ENCODE measurements at places on chromosomes 12 and 14. TPM values are rescaled to one million over a fixed set of nuclear protein-coding genes. Genes with fewer than 3 reads are reported as not detected.

- DNase-seq, result no peak
- no peaks in the 10 kb centered on the region for H3K36me3 ChIP-seq
- no peak overlapping the region for H3K27ac ChIP-seq
Measured at GRCh38 chr12:84150201-84150600, 762.4 kb downstream of the SLC6A15 start.

- no peak for DNase-seq
- H3K4me3 ChIP-seq, result no peak overlapping the region
- H3K4me1 ChIP-seq, result no peaks in the 10 kb centered on the region
- no peaks in the 10 kb centered on the region for H3K36me3 ChIP-seq
- H3K27ac ChIP-seq, result no peak overlapping the region
Measured at GRCh38 chr12:49891476-49891875, 12.2 kb downstream of the FAIM2 start.

DNA sequence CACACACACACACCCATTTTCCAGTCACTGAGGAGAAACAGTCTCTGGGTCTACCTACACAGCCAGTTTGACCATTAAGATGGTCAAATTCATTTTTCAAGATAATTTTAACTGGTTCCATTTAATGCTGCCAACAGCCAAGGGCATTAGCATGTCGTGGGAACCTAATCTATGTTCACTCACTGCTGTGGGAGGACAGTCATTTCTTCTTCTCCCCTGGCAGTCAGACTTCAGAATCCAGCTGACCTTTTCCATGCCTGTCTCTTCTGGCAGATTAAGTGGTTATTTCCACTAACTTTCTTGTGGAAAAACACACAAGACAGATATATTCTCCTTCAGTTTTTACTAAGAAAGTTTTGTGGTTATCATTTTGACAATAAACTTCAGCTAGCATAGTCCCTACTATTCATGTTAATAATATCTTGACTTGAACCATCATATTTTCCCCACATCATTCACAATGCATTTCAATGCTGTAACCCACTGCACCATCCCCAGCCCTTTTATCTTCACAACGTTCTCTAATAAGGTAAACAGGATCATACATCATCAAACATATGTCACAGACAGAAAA, 82.2 kb downstream of the DAD1 start:
- DNase-seq, result no peak
- H3K4me1 ChIP-seq, result peaks cover 74% of the 10 kb centered on the region
- H3K36me3 ChIP-seq, result peaks cover 93% of the 10 kb centered on the region

DNA sequence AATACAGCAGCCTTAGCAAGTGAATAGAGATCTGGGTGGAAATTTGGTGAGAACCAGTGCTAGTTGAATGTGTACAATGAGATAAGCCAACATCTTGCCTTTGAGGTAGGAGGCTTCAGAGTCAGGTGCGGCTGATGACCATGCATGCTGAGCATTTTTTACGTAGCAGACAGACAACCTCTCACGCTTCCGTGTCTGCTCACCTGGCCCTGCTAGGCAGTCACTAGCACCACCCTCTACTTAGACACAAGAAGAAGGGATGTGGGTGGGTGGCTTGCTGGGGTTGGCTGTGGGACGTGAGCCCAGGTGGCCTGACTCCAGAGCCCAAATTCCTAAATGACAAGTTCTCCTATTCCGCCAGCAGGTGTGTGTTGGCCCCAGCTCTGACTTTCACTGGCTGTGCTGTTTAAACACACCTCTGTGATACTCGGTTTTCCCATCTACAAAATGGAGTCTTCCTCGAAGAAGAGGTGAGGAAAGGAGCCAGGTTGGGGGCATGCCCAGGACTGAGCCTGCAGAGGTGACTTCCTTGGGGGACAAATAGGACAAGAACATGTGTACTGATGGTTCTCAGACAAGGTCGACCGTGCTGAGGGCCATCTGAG, 57.8 kb upstream of the BCL11B start:
- H3K4me3 ChIP-seq, result no peak overlapping the region
- H3K27ac ChIP-seq, result no peak overlapping the region
- no peaks in the 10 kb centered on the region for H3K4me1 ChIP-seq

DNA sequence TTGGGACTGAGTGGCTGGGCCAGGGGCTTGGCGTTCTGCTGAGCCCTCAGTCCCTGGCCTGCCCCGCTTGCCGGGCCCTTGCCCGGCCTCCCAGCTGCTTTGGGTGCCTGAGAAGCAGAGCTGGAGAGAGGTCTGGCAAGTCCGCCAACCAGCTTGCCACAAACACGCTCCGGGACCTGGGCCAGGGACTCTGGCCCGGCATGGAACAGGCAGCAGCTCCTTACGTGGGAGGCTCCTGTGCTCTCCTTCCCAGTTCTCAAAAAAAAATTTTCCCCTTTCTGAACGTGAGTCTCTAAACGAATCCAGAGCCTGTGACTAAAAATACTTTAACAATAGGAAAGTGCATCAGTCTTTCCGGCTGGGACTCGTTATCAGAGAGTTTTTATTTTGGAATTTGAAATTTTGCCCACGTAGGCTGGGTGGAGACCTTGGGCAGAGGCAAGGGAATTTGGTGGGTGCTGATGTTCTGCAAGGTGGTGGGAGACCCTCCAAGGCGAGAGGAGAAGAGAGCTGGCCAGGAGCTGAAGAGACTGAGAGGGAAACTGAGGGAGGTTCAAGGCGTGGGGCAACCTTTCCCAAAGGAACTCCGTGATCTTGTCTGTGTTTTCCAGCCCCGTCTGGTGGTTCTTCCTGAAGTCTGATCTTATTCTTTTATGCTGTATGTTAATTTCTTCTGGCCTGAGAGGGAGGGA, 6.8 kb upstream of the NR4A1 start:
- H3K4me1 ChIP-seq, result peaks cover 35% of the 10 kb centered on the region
- no peak overlapping the region for H3K4me3 ChIP-seq
- peaks cover 4% of the 10 kb centered on the region for H3K27me3 ChIP-seq
- H3K27ac ChIP-seq, result no peak overlapping the region
- no peak for DNase-seq
- no peaks in the 10 kb centered on the region for H3K36me3 ChIP-seq

GRCh38 chr14:94383777-94384176, 4.6 kb downstream of the SERPINA1 start:
- no peaks in the 10 kb centered on the region for H3K27me3 ChIP-seq
- H3K36me3 ChIP-seq, result no peaks in the 10 kb centered on the region
- no peaks in the 10 kb centered on the region for H3K4me1 ChIP-seq
- no peak for DNase-seq
- H3K27ac ChIP-seq, result no peak overlapping the region
- H3K4me3 ChIP-seq, result no peak overlapping the region

GRCh38 chr12:54049108-54049507, 4.5 kb upstream of the HOXC4 start:
- DNase-seq, result no peak
- H3K27ac ChIP-seq, result no peak overlapping the region
- H3K4me3 ChIP-seq, result no peak overlapping the region
- H3K27me3 ChIP-seq, result peaks cover 98% of the 10 kb centered on the region
- peaks cover 32% of the 10 kb centered on the region for H3K4me1 ChIP-seq

GRCh38 chr14:55819610-55820304, 239.8 kb downstream of the KTN1 start:
- peaks cover 6% of the 10 kb centered on the region for H3K36me3 ChIP-seq
- no peak overlapping the region for H3K27ac ChIP-seq
- H3K4me3 ChIP-seq, result no peak overlapping the region
- peaks cover 23% of the 10 kb centered on the region for H3K27me3 ChIP-seq
- no peak for DNase-seq
- H3K4me1 ChIP-seq, result peaks cover 6% of the 10 kb centered on the region

GRCh38 chr14:103521438-103521950, 1.1 kb downstream of the CKB start:
- peaks cover 22% of the 10 kb centered on the region for H3K27me3 ChIP-seq
- no peak overlapping the region for H3K27ac ChIP-seq
- no peak overlapping the region for H3K4me3 ChIP-seq

GRCh38 chr12:19489168-19489567, 49.9 kb downstream of the AEBP2 start:
- peak overlapping the region; percentile 13 for H3K27ac ChIP-seq
- no peak for DNase-seq
- H3K27me3 ChIP-seq, result no peaks in the 10 kb centered on the region
- H3K4me3 ChIP-seq, result no peak overlapping the region
- peaks cover 20% of the 10 kb centered on the region for H3K4me1 ChIP-seq
- peaks cover 42% of the 10 kb centered on the region for H3K36me3 ChIP-seq

DNA sequence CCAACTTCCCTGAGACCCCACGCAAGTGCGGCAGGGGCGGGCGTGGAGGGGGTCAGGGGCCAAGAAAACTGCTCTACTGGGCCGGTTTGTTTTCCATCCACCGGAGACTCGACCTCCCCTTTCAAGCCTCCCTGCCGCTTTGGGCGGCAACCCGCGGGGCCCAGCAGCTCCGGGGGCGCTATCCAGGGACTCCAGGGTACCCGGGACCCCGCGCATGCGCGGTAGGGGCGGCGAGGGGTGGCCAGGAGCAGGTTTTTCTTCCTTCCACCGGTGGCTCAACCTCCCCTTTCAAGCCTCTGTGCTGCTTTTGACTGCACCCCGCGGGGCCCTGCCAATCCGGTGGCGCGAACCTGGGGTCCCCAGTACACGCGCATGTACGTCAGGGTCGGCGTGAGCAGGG, 323.5 kb downstream of the ALG10 start:
- H3K27me3 ChIP-seq, result no peaks in the 10 kb centered on the region
- H3K36me3 ChIP-seq, result no peaks in the 10 kb centered on the region
- H3K27ac ChIP-seq, result no peak overlapping the region
- no peak overlapping the region for H3K4me3 ChIP-seq
- no peaks in the 10 kb centered on the region for H3K4me1 ChIP-seq

DNA sequence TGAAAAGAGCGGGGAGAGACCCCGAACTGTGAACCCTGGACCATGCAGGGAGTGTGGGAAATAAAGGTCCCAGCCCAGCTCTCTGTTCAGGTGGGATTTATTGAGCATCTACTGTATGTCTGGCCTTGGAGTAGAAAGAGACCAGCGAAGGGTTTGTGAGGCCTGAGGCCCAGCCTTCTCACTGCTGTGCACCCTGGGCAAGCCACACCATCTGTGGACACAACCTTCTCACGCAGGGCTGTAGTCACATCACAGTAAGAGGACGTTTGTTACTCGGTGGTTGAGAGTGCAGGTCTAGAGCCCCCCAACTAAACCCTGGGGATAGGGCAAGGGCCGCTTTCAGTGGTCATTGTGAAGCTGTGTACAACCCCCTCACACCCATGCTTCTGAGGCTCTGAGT, 18.2 kb downstream of the FAM222A start:
- H3K27ac ChIP-seq, result no peak overlapping the region
- H3K4me1 ChIP-seq, result no peaks in the 10 kb centered on the region
- DNase-seq, result no peak
- H3K27me3 ChIP-seq, result peaks cover 16% of the 10 kb centered on the region
- H3K36me3 ChIP-seq, result no peaks in the 10 kb centered on the region

DNA sequence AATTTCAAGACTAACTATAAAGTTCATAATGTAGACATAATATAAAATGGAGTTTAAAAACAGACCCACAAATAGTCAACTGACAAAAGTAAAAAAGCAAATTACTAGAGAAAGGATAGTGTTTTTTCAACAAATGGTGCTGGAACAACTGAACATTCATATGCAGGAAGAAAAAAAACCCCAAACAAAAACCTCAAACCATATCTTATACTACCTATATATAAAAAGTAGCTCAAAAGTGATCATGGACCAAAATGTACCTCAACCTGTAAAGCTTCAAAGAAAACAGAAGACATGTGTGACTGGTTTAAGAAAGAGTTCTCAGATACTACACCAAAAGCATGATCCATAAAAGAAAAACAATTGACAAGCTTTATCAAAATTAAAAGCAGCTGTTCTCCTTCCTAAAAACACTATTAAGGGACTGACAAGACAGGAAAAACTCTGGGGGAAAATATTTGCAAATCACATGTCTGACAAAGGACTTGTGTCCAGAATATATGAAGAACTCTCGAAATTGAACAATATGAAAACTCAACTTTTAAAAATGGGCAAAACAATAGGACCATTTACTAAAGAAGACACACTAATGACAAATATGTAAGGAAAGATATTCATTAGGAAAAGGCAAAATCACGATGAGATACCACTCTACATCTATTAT, 22.7 kb upstream of the ARID4A start:
- H3K27ac ChIP-seq, result peak overlapping the region; percentile 81
- peaks cover 60% of the 10 kb centered on the region for H3K36me3 ChIP-seq
- H3K4me3 ChIP-seq, result no peak overlapping the region
- H3K27me3 ChIP-seq, result no peaks in the 10 kb centered on the region
- DNase-seq, result no peak

- H3K4me3 ChIP-seq, result no peak overlapping the region
- H3K4me1 ChIP-seq, result peaks cover 29% of the 10 kb centered on the region
- peaks cover 23% of the 10 kb centered on the region for H3K36me3 ChIP-seq
Measured at GRCh38 chr14:59293935-59294661, 105.6 kb downstream of the DAAM1 start.

DNA sequence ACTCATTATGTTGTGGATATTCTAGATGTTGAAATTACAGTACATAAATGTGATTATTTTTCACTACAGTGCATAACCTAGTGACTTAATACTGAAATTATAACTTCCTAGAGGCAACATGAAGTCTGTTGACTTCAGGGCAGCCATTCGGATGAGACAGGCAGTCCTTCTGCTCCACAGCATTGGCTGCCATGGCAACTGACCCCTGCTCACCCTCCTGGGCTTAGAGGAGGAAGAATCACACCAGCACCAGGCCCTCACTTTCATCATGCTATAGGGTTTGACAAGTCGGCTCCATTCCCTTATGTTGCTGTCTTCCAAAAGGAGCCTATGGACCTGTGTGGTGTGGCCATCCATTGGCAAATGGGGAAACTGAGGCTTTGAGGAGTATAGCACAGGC, 233.5 kb upstream of the TMEM132C start:
- H3K4me3 ChIP-seq, result no peak overlapping the region
- no peaks in the 10 kb centered on the region for H3K4me1 ChIP-seq
- no peak overlapping the region for H3K27ac ChIP-seq
- H3K27me3 ChIP-seq, result no peaks in the 10 kb centered on the region

- peaks cover 11% of the 10 kb centered on the region for H3K27me3 ChIP-seq
- H3K4me3 ChIP-seq, result peak overlapping the region; percentile 25
- DNase-seq, result no peak
- H3K27ac ChIP-seq, result no peak overlapping the region
- H3K36me3 ChIP-seq, result no peaks in the 10 kb centered on the region
Measured at GRCh38 chr12:122183588-122183940, 641 bp downstream of the LRRC43 start.

DNA sequence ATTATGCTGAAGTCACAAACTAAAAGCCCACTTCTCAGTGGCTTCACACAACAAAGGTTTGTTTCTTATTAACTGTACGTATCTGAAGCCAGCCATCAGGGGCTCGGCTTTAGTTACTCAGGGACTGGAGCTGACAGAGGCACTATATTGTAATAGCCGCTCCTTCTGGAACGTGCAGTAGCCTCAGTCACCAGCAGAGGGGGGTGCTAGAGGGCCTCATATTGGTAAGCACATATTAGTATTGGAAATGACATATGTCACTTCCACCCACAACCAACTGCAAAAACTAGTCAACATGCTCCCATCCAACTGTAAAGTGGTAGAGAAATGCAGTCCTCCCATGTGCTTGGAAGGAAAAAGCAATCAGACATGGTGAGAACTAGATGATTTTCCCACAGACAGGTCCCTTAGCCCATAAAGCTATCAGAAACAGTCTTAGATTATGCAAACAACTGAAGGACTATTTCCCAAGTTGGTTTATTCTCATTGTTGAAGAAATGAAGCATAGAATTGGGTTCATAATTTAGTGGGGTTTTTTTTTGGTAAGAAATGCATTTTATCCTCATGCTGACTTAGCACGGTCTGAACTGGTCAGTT, 183.6 kb upstream of the G2E3 start:
- peaks cover 9% of the 10 kb centered on the region for H3K27me3 ChIP-seq
- no peak overlapping the region for H3K27ac ChIP-seq
- H3K4me3 ChIP-seq, result no peak overlapping the region

GRCh38 chr14:102086709-102086971, 204 bp downstream of the HSP90AA1 start:
- peak overlapping the region; percentile 91 for H3K27ac ChIP-seq
- H3K27me3 ChIP-seq, result no peaks in the 10 kb centered on the region
- H3K4me1 ChIP-seq, result peaks cover 67% of the 10 kb centered on the region
- peak overlapping the region; percentile 80 for H3K4me3 ChIP-seq

CD27 gene
- 115 TPM for total RNA-seq

GALNT9 gene
- not detected for total RNA-seq

PRH2 gene
- total RNA-seq, result not detected

GDF3 gene
- total RNA-seq, result not detected

ESRRB gene
- 0.22 TPM for total RNA-seq
